HEK293T (cell line): ENCODE measurements at places on chromosomes 16 and 17.

DNA sequence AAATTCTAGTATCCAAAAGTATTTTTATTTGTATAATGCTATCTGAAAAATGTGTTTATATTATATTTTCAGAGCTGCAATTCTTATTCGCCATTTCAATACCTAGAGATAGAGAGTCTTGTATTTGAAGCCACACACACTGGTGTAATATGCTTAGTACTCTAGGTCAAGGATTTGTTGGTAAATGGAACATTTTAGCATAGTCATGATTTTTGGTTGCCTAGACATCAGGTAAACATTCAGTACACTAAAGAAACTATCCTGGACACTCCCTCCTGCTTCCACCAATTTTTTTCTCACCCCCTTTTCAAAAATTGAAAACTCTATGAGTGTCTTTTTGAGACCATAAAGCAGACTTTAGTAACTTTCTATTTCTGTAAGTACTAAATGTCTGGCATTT lies 20.8 kb downstream of the ABHD15 start:
- DNase-seq, result no peak

GRCh38 chr17:48438516-48439061 lies 8.6 kb upstream of the SKAP1 start:
- no peak for DNase-seq

- DNase-seq, result no peak
These were observed 11.2 kb upstream of the EEF2K start for GRCh38 chr16:22194707-22195444.

DNA sequence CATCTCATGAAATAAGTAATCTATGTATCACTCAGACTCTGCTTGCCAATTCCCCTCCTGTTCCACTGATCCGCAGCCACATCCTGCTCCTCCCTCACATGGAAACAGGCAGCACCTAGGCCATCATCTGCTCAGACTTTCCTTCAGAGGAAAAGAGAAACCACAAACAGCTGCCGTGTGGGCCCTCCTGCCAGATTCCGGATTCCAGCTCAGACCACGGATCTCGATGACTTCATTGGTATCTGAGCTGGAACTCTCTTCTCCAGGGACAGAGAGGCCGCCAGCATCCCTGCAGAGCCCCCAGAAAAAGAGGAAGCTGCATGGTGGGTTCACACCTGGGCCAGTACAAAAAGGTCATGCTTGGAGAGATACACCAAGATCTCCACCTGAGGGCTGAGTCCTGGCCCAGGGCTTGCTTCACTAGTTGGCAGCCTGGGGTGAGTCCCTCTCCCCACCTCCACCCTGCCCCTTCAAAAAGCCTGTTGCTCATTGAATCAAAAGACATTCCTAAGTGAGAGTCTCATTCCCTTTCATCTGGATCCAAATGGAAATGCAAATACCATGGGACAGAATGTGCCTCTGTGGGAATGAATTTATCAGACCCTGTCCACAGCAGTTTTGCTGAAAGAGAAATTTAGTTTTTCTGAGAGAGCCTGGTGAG lies 47.2 kb downstream of the HOXB1 start:
- no peak for DNase-seq

DNA sequence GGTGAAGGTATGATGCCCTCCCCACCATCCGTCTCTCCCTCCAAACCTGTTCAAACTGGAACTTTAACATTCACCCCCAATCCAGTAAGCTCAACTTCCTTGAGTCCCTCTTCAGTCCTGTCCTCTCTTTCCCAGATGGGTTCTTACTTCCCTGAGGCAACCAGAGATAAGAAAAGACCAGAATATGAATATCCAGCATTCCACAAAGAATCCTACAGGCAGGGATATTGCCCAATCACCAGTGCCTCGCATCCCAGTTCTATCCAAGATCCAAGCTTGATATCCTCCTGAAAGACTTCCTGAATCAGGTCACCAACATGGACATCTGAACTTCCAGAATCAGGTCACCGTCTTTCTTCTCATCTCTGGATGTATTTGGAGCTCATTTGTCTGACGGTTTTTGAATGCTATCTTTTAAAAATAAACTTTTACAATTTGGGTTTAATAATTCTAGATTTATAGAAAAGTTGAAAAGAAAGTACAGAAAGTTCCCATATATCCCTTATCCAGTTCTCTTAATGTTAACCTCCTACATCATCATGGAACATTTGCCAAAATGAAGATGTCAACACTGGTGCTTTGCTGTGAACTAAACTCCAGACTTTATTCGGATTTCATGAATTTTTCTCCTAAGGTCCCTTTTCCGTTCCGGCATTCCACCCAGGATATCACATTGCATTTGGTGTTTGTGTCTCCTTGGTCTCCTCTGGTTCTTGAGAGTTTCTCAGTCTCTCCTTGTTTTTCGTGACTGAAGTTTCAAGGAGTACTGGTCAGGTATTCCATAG lies 13.7 kb upstream of the COL1A1 start:
- no peak for DNase-seq

DNA sequence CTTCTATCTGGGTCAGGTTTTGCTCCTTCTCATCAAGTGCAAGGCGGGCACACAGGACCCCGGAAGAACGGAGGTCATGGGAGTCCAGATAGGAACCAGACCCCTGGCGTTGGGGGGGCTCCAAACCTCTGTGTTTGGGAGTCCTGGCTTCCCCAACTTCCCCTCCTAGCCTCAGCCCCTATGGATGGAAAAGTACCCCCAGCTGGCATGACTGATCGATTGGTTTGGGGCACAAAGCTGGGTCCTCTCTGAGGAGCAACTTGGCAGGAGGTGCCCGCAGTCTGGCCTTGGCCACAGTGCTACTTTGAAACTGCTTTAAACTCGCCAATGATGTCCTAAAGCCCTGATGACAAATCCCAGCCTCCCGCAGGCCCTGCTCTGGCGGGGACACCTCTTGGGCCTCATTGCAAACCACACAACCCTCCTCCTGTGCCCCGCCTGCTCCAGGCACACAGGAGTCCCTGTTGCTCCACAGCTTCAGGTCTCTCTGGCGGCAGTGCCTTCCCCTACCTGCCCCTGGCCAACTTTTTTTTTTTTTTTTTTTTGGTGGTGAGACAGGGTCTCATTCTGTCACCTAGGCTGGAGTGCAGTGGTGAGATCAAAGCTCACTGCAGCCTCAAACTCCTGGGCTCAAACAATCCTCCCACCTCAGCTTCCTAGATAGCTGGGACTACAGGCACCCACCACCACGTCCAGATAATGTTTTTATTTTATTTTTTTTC lies 38.0 kb upstream of the SNN start:
- no peak for DNase-seq

- no peak for DNase-seq
These were observed 4.8 kb downstream of the MAP2K3 start for GRCh38 chr17:21289175-21289901.

DNA sequence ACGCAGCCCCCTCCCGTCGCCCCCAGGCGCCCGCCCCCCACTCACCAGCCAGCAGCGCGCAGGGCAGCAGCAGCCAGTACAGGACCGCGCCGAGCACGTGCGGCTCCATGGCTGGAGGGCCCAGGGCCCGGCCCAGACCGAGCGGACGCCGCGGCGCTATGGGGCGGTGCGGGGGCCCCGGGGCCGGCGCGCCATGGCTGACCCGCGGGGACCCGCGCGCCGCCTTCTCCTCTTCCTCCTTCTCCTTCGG lies 239 bp downstream of the PIEZO1 start:
- no peak for DNase-seq

DNA sequence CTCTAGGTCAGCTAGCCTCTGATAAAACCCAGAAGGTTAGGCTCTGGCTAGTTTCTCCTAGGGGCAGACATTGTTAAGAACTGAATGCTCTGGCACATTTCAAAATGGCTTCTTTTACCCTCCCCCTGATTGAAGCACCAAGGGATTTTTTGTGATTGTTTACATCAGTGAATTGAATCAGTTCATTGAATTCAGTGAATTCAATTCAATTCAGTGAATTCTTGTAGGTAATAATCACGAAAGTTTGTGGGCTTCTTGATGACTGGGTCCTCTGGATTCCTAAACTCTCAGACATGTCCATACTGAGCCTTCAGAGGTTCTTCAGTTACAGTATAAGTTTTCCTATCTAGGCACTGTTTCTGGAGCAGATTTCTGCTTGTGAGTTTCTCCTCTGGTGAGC lies 135.2 kb upstream of the ELAC2 start:
- no peak for DNase-seq

GRCh38 chr16:86396422-86396821 lies 113.9 kb upstream of the FOXF1 start:
- no peak for DNase-seq
